ENCODE measurements at places on chromosomes 7 and 10.

DNA sequence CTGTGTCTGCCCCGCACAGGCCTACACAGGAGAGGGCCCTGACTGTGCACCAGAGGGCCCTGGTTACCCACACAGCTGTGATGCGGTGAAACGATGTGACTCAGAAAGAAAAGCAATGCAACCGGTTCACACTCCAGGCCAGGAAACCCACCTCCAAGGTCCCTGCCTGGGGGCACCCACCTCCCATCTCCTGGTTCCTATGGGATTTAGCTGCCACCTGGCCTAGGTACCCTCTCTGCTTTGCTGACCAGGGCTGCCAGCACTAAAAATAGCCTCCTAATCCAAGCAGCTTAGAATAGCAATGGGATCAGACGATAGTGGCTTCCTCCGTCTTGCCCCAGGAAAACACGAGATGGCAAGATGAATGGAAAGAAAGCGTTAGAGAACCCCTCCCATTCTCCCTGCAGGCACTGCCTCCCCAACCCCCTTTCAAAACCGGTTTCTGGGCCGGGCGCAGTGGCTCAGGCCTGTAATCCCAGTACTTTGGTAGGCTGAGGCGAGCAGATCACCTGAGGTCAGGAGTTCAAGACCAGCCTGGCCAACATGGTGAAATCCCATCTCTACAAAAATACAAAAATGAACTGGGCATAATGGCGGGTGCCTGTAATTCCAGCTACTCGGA lies 12.4 kb downstream of the RBP3 start:
- no peak for DNase-seq

DNA sequence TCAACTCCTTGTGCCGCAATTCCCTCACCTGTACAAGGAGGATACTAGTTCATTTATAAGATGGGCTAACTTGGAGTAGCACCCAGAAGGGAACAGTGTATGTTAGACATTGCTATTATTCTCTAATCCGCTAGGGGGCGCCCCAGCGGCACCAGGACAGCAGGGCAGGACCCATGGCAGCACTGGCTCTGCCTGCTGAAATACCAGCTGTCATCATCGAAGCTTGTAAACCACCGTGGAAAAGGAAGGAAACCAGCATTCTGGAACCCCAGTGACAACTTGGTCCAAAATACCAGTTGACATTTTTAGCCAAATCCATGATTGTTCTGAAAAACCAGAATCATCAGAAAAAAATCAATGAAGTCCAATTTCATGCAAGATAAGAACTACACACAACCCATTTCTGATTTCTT lies 134.4 kb downstream of the ITGA8 start:
- no peak for DNase-seq

GRCh38 chr7:81752318-81752714 lies 17.5 kb downstream of the HGF start:
- no peak for DNase-seq

GRCh38 chr7:1890289-1891235 lies 220.5 kb downstream of the ELFN1 start:
- no peak for DNase-seq

- DNase-seq = no peak
These were observed 5.3 kb downstream of the PTF1A start for GRCh38 chr10:23197416-23197861.

GRCh38 chr10:103549349-103549685 lies 55.8 kb downstream of the NEURL1 start:
- no peak for DNase-seq
